Transverse colon (tissue), 4 donors: ENCODE measurements at places on chromosomes 12 and 14. TPM values are rescaled to one million over a fixed set of nuclear protein-coding genes. Genes with fewer than 3 reads are reported as not detected.

Gene TMEM106C
- 258 TPM for total RNA-seq

Gene KRT5
- not detected for total RNA-seq

- no peaks in the 10 kb centered on the region for H3K36me3 ChIP-seq
- H3K27ac ChIP-seq, result no peak overlapping the region
- peaks cover 4% of the 10 kb centered on the region for H3K4me1 ChIP-seq
Measured at GRCh38 chr14:102124419-102124818, 15.3 kb upstream of the WDR20 start.

DNA sequence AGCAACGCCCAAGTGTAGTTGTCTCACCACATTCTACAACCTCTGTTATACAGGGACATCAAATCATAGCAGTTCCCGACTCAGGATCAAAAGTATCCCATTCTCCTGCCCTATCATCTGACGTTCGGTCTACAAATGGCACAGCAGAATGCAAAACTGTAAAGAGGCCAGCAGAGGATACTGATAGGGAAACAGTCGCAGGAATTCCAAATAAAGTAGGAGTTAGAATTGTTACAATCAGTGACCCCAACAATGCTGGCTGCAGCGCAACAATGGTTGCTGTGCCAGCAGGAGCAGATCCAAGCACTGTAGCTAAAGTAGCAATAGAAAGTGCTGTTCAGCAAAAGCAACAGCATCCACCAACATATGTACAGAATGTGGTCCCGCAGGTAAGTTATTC lies 123.0 kb downstream of the ARID2 start:
- H3K4me3 ChIP-seq, result no peak overlapping the region
- H3K27ac ChIP-seq, result no peak overlapping the region
- H3K36me3 ChIP-seq, result peaks cover 30% of the 10 kb centered on the region
- H3K4me1 ChIP-seq, result peaks cover 3% of the 10 kb centered on the region

Gene SDS
- total RNA-seq, result 1.2 TPM

GRCh38 chr12:65822732-65823512 lies 1.4 kb upstream of the HMGA2 start:
- H3K27ac ChIP-seq, result peak overlapping the region; percentile 75
- DNase-seq, result peak; percentile 60
- no peaks in the 10 kb centered on the region for H3K36me3 ChIP-seq
- peaks cover 82% of the 10 kb centered on the region for H3K27me3 ChIP-seq

Gene UNC79
- 0.14 TPM for total RNA-seq

Gene TPPP2
- total RNA-seq, result not detected

Gene RD3L
- not detected for total RNA-seq

- H3K4me3 ChIP-seq, result no peak overlapping the region
- H3K27ac ChIP-seq, result no peak overlapping the region
- H3K36me3 ChIP-seq, result no peaks in the 10 kb centered on the region
- peaks cover 4% of the 10 kb centered on the region for H3K27me3 ChIP-seq
- H3K4me1 ChIP-seq, result no peaks in the 10 kb centered on the region
Measured at GRCh38 chr14:56754921-56755320, 55.4 kb downstream of the OTX2 start.

- peak overlapping the region; percentile 92 for H3K27ac ChIP-seq
- no peaks in the 10 kb centered on the region for H3K27me3 ChIP-seq
- H3K36me3 ChIP-seq, result peaks cover 3% of the 10 kb centered on the region
- peaks cover 30% of the 10 kb centered on the region for H3K4me1 ChIP-seq
- H3K4me3 ChIP-seq, result peak overlapping the region; percentile 92
Measured at GRCh38 chr14:73887694-73888459, 1.2 kb downstream of the ZNF410 start.

GRCh38 chr14:61608245-61609165 lies 86.8 kb upstream of the HIF1A start:
- H3K4me3 ChIP-seq, result no peak overlapping the region
- H3K4me1 ChIP-seq, result peaks cover 9% of the 10 kb centered on the region
- no peak for DNase-seq
- no peaks in the 10 kb centered on the region for H3K36me3 ChIP-seq

- H3K36me3 ChIP-seq, result no peaks in the 10 kb centered on the region
- H3K27me3 ChIP-seq, result no peaks in the 10 kb centered on the region
- H3K4me3 ChIP-seq, result no peak overlapping the region
- H3K27ac ChIP-seq, result no peak overlapping the region
- no peaks in the 10 kb centered on the region for H3K4me1 ChIP-seq
Measured at GRCh38 chr12:25054783-25055144, 105.9 kb upstream of the BCAT1 start.

GRCh38 chr12:116697305-116697704 lies 40.6 kb downstream of the SPRING1 start:
- H3K27me3 ChIP-seq, result peaks cover 21% of the 10 kb centered on the region
- H3K27ac ChIP-seq, result no peak overlapping the region
- H3K4me3 ChIP-seq, result no peak overlapping the region
- H3K36me3 ChIP-seq, result no peaks in the 10 kb centered on the region
- H3K4me1 ChIP-seq, result peaks cover 29% of the 10 kb centered on the region

GRCh38 chr12:110039085-110039807 lies 9.1 kb downstream of the C12orf76 start:
- no peak overlapping the region for H3K4me3 ChIP-seq
- H3K27ac ChIP-seq, result peak overlapping the region; percentile 62
- DNase-seq, result peak; percentile 44
- no peaks in the 10 kb centered on the region for H3K27me3 ChIP-seq
- peaks cover 37% of the 10 kb centered on the region for H3K4me1 ChIP-seq

- H3K36me3 ChIP-seq, result no peaks in the 10 kb centered on the region
- peak within 1 kb of the TSS; percentile 55 for H3K27ac ChIP-seq
- peaks cover 5% of the 10 kb centered on the region for H3K4me1 ChIP-seq
- DNase-seq, result peak; percentile 56
- no peaks in the 10 kb centered on the region for H3K27me3 ChIP-seq
Measured at GRCh38 chr14:73591690-73592449, at the start of gene ACOT4. Gene ACOT4 (plus strand): TSS chr14:73591873. CDS start chr14:73591960, 87 bp downstream.

Gene ANAPC7
- total RNA-seq, result 37.3 TPM

Gene KHNYN
- 105 TPM for total RNA-seq

Gene DTX1
- 3.0 TPM for total RNA-seq

- no peak overlapping the region for H3K4me3 ChIP-seq
- no peaks in the 10 kb centered on the region for H3K4me1 ChIP-seq
- H3K27me3 ChIP-seq, result no peaks in the 10 kb centered on the region
- no peaks in the 10 kb centered on the region for H3K36me3 ChIP-seq
- no peak overlapping the region for H3K27ac ChIP-seq
Measured at GRCh38 chr14:38627163-38627562, 371.3 kb upstream of the CLEC14A start.
